ENCODE measurements at places on chromosomes 3 and 15.

DNA sequence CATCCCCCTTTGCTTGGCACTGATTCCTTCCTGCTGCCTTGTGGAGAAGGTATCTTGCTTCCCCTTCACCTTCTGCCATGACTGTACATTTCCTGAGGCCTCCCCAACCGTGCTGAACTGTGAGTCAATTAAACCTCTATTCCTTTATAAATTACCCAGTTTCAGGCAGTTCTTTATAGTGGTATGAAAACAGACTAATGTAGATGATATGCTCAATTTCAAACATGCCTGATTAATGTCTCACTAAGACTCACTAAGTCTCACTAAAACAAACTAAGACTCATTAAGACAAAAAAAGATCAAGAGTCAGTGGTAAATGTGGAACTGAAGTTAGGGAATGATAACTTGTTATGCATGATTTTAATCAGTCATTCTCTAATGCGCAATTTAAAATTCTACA lies 606.6 kb downstream of the RBMS3 start:
- DNase-seq, result no peak

- no peak for DNase-seq
These were observed 69.4 kb downstream of the BFSP2 start for GRCh38 chr3:133469140-133469731.

DNA sequence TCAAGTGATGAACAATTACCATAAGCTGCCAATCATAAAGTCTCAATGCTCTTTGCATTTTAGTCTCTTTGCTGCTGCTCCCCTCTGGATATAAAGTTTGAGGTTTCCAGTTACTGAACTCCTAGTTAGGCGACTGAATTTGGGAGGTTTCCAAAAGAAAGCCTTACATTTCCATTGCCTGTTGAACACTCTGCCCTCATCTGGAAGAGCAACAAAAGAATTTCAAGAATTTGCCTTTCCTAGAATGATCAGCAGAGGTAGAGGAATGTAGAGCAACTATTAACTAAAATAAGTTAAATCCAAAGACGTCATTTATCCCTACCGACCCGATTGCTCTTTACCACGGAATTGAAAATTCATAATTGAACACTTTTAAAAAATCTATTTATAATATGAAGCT lies 53.4 kb upstream of the PRICKLE2 start:
- no peak for DNase-seq

DNA sequence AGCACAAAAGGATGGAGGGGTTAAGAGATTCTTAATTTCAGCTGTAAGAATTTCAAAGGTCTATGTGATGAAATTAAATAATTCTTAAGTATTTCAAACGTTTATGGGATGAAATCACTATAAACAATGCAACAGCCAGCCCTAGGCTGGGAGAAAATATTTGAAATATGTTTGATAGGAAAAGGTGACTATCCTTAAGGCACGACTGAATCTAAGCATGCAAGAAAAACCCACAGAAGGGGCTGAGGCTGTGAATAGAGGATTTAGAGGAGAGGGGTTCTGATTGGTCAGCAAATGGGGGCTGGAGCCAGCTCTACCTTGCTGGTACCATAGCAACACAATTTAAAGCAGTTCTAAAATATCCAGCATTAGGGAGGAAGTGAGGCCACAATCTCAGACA lies 220.8 kb upstream of the ATP10A start:
- DNase-seq, result no peak

GRCh38 chr3:24368605-24369004 lies 126.0 kb downstream of the THRB start:
- DNase-seq, result no peak

GRCh38 chr3:134366928-134367811 lies 7.1 kb downstream of the AMOTL2 start:
- DNase-seq, result no peak

GRCh38 chr3:172914854-172915253 lies 164.3 kb downstream of the ECT2 start:
- no peak for DNase-seq

- no peak for DNase-seq
These were observed 143.6 kb upstream of the SLITRK3 start for GRCh38 chr3:165339753-165340152.

- no peak for DNase-seq
These were observed 61.2 kb upstream of the DNAJC19 start for GRCh38 chr3:181050738-181051137.

GRCh38 chr15:64333986-64334929 lies 21.7 kb downstream of the CSNK1G1 start:
- no peak for DNase-seq

GRCh38 chr15:92383519-92384324 lies 10.0 kb upstream of the ST8SIA2 start:
- no peak for DNase-seq

DNA sequence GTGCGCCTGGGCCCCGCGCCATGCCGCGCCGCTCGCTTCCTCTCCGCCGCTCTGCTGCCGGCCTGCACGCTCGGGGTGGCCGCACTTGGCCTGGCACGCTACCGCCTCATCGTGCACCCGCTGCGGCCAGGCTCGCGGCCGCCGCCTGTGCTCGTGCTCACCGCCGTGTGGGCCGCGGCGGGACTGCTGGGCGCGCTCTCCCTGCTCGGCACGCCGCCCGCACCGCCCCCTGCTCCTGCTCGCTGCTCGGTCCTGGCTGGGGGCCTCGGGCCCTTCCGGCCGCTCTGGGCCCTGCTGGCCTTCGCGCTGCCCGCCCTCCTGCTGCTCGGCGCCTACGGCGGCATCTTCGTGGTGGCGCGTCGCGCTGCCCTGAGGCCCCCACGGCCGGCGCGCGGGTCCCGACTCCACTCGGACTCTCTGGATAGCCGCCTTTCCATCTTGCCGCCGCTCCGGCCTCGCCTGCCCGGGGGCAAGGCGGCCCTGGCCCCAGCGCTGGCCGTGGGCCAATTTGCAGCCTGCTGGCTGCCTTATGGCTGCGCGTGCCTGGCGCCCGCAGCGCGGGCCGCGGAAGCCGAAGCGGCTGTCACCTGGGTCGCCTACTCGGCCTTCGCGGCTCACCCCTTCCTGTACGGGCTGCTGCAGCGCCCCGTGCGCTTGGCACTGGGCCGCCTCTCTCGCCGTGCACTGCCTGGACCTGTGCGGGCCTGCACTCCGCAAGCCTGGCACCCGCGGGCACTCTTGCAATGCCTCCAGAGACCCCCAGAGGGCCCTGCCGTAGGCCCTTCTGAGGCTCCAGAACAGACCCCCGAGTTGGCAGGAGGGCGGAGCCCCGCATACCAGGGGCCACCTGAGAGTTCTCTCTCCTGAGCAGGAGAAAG lies 951 bp downstream of the GPR62 start:
- no peak for DNase-seq

DNA sequence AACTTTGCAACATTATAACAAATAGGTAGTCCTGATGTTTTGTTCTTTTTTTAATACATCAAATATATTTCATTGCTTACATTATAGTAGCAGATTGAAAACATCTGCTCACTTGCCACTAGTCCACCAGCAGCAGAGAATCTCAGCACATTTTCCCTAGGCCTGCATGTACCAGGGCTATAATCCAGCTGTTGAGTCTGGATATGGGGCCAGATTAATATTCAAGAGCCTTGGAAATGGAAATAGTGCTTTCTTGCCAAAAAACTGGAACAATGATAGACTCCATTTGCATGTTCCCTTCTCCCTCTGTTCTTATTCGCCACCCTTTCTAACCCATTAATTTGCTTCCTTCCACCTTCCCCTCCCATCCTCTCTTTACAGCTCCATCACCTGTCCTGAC lies 288.0 kb downstream of the EPHA3 start:
- no peak for DNase-seq

GRCh38 chr3:194773216-194773615 lies 87.5 kb downstream of the FAM43A start:
- DNase-seq, result no peak

- no peak for DNase-seq
These were observed 73.5 kb upstream of the IQSEC1 start for GRCh38 chr3:13146643-13147143.

DNA sequence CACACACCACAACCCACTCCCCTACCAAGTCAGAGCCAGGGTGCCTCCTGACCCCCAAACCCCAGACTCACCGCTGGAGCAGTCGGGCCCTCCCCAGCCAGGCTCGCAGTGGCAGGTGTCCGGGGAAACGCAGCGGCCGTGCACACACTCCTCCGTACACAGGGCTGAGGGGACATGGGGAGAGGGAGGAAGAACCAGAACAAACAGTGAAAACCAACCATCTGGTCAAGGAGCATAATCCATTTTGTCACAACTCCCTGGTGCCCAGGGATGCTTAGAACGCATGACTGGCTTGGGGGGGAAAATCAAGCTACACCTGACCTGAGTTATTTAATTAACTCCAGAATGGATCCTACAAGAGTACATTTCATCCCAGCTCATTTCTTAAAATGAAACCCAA lies 159.2 kb downstream of the MEGF11 start:
- no peak for DNase-seq

DNA sequence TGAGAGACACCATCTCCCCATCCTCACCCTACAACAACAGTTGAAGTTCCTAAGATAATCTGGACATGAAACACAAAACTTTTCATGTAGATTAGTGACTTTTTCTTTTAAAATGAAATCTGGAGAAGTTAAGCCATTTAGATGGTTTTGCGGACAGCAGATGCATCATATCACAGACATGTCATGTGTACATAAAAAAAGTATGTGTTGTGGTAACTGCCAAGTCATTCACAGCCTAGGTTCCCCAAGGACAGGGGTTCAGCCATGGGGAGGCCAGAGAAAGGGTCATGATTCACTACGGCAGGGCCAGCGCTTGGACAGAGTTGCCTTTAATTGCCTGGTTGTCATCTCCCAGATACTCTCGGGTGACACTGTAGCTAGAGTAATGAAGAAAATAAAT lies 163.2 kb downstream of the PDZRN3 start:
- DNase-seq, result no peak

DNA sequence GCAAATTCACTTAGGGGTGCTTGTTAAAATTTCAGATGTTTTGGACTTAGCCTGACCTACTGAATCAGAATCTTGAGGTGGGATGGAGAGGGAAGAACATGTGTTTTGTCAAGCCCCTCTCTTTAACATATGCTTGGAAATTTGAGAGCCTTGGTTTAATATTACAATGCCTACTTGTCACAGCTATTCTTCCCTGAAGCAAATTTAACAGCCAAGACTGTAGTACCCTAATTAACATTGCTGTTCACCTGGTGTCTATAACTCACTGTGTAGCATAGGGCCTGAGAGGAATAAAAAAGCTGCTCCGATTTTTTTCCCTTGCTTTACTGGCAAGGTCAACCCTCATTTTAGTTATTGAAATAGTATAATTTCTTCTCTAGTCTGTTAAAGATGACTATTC lies 880.1 kb downstream of the CADM2 start:
- DNase-seq, result no peak

- DNase-seq, result no peak
These were observed 296.9 kb upstream of the NECTIN3 start for GRCh38 chr3:110774496-110775265.

DNA sequence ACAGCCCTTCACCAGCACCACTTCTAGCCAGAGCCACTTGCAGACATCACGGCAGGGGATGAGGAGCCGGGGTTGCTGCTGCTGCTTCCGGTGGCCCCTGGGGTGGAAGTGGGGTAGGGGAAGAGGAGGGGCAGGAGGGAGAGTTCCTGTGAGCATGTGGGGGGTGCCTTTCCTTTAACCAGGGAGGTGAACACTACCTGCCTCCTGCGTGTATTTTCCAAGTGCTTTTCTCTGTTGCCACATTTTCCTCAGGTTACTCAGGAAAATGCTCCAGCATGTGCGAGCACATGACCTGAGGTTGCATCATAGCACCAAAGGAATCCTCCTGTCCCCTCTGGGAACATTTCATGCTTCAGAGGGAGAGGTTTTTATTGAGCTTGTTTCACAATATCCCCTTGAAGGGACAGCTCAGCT lies 12.2 kb upstream of the SACM1L start:
- DNase-seq, result no peak

DNA sequence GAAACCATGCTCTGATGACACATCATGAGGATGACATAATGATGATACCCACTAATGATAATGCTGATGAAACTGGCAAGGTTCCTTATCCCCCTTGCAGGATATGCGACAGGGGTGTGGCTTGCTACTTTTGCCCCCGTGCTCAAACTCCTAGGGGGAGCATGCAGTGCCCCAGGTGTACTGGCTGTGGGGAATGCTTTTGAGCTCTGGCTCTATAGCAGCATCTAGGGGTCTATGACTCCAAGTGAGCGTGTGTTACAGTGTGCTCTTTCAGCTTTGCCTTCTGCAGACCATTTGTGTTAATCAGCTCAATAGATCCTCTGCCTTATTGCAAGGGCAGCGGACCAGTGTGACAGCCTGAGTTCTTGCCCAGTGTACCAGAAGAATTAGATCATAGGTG lies 1239.5 kb downstream of the SI start:
- no peak for DNase-seq
